ENCODE measurements at places on chromosomes 13 and 19.

DNA sequence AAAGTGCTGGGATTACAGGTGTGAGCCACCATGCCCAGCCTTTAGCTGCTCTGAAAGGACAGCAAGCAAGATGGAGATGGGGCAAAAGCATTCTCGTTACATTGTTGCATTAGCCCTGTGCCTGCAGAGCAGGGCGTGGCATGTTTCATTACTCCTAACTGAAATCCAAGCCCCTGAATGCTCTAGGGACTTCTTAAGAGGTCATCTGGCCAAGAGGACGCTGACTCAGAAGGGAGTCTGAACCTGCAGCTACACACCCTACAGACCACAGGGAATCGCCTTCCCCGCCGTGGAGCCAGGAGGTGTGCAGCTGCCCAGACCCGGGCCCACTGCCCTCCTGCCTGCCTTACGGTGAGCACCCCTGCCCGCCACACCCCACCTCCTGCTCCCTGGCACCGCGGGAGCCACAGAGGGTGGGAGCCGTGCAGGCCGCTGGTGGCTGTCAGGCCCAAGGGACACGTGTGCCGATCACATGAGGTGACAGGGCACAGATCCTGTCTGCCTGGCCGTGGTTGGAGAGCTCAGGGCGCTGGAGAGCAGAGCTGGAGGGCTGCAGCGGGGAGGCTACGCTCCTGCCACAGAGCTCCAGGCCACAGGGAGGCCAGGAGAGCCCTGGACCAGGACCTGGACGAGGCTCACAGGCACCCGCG lies 27.2 kb downstream of the ADPRHL1 start:
- no peak for DNase-seq

DNA sequence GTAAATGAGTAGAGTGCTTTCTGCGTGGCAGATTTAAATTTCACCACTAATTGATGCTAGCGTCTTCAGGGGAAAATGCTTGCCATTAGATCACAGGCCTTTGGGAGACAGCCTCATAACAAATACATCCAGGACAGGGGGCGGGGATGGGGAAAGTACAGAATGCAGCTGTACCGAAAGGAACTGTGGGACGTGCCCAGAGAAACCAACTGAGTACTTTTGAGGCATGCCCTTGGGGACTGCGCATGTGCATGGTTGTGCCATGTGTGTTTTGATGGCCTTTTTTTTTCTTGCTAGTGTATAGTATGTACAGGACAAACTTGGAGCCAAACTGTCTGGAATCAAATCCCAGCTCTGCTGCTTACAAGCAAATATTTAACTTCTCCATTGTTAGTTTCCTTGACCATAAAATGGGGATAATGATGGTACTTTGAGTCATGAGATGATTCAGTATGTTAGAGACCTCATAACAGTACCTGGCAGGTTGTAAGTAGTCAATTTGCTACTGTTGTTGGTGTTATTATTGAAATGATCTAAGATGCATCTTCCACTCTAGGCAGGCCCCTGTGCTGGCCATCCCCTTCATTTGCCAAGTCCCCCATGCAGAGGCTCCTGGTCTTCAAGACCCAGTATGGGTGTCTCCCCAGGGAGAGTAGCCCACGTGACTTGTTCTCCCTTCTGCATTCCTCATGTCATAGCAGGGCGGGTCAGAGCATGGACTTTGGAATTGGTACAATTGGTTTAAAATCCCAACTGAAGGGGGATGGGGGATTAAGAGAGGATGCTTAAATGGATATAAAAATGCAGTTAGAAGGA lies 68.3 kb upstream of the NPAS1 start:
- no peak for DNase-seq

DNA sequence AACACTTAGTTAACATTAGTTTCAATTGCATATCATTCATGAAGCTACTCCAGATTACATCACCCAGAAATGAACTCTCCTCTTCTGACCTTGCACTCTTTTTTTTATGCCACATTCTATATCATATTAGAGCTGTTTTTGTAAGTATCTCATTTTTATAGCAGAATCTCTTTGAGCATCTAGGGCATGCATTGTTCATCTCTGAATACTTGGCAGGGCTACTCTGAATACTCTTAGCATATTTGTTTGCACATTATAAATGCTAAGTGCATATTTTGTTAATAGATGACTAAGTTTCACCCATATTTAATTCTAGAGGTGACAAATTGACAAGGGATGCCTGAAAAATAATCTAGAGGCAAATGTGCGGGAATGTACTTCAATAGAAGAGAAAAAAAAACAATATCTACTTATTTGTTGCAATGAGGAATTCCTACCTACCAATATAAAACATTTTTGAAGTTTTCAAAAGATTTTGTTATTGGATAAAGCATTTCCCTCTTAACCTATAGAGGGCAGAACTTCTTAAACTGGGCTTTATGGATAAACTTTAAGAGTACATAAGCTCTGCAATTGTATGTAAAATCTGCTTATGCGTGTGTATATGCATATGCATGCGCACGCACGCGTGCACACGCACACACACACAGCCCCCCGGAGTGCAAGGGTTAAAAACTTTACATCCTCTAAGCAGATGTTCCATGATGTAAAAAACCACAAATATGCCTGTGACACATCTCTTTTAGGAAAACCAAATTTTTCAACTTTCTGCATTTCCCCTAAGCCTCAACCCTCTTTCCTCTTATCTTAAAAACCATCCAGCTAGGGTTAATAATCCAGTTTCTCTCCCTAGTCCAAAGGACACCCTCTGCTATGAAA lies 73.0 kb upstream of the OXGR1 start:
- no peak for DNase-seq

- DNase-seq, result no peak
Observed at GRCh38 chr13:111462221-111462764, 141.9 kb downstream of the TEX29 start.

DNA sequence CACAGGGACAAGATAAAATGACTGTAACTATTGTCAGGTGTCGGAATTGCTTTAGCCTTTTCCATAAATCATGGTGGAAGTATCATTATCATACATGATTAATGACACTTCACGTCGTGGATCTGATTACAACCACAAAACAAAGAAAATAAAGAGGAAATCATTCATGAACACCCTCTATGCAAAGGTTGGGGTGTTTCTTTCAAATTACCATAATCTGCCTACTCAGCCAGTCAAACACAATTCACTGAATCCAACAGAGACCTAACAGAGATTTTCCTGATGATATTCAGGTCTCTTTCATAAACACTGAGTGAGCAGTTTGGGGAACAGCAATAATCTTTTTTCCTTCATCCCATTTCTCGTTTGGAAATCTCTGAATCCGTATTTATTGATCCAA lies 625.6 kb downstream of the DCT start:
- DNase-seq, result no peak

GRCh38 chr19:40450664-40451063 lies 6.5 kb upstream of the SERTAD3 start:
- DNase-seq, result no peak

- DNase-seq, result no peak
Observed at GRCh38 chr19:19470579-19470978, 44.8 kb downstream of the TSSK6 start.

- no peak for DNase-seq
Observed at GRCh38 chr19:48469289-48469881, at the start of gene CYTH2. Gene CYTH2 (plus strand): TSS chr19:48469369. CDS start chr19:48469508, 139 bp downstream.

- DNase-seq, result no peak
Observed at GRCh38 chr13:93964146-93964512, 515.4 kb downstream of the DCT start.

- no peak for DNase-seq
Observed at GRCh38 chr13:66214467-66214866, 1015.7 kb downstream of the PCDH9 start.

DNA sequence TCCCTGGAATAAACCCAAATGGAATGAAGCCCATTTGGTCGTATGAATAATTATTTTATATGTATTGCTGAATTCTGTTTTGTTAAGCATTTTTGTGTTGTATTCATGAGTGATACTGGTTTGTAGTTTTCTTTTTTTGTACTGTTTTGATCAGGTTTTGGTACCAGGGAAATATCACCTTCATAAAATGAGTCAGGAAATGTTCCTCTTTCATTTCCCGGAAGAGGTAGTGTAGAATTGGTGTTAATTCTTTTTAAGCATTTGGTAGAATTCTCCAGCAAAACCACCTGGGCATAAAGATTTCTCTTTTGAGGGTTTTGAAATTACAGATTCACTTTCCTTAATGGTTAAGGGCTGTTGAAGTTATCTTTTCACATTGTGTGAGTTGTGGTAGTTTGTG lies 13.3 kb downstream of the SPATA13 start:
- no peak for DNase-seq

- no peak for DNase-seq
Observed at GRCh38 chr13:43057653-43058317, 34.4 kb downstream of the DNAJC15 start.

DNA sequence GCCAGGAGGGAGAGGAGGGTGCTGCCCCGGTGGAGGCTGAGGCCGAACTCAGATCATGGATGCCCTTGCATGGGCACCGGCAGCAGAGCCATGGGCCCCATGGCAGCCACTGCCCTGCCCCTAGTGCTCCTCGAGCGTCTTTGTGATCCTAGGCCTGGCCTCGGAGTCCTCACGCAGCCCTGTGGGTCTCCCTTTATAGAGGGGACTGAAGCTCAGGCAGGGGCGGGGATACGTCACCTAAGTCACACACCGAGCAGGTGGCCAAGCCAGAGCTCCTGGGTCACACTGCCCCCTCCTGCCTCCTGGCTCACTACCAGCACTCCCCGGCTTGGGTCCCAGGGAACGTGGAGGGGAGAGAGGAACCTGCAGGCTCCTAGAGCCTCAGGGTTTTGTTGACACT lies 28.7 kb downstream of the DHX34 start:
- no peak for DNase-seq

DNA sequence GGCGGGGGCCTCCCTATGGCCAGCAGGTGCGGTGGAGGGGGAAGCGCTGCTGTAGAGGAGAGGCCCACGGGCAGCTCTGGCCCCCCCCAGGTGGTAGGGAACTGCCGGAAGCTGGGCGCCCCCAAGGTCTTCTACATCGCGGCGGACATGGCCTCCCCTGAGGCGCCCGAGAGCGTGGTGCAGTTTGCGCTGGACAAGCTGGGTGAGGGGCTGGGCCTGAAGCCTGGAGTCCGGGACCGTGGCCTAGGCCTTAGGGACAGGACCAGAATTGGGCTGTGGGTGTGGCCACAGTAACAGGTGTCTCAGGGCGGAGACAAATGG lies 3.8 kb upstream of the RPL36 start:
- DNase-seq, result no peak

DNA sequence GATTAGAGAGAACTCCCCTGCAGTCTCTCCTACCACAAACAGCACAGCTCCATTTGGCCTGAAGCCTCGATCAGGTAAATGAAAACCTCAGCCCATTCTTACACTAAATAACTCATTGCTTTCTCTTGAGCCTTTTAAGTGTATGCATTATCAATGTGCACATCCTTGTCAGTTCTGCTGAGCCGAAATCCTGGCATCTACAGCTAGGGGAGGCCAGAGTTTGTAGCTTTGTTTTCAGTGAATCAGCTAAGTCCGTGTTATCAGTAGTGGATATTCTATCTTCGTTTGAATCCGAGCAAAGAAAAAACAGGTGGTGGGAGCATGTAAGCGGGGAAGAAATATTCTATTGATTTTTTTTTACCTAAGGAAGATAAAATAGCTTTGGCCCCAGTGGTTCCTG lies 84.4 kb downstream of the ESD start:
- no peak for DNase-seq

DNA sequence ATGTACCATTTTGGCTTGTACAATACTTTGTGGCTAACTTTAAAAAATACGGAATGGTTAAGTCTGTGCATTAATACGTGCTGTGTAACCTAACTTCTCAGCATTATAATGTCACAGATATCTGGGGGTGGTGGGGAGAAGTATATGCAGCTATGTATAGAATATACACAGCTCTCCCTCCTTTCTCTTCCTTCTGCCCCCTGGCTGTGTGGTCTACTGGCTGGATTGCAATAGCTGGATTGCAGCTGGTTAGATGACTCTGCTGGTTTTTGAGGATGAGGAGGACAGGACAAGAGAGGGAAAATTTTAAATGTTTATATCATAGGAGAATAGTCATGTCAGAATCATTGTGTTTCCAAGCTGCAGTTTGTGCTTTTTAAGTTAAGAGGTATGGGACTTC lies 9.7 kb downstream of the RNASEH2B start:
- no peak for DNase-seq

DNA sequence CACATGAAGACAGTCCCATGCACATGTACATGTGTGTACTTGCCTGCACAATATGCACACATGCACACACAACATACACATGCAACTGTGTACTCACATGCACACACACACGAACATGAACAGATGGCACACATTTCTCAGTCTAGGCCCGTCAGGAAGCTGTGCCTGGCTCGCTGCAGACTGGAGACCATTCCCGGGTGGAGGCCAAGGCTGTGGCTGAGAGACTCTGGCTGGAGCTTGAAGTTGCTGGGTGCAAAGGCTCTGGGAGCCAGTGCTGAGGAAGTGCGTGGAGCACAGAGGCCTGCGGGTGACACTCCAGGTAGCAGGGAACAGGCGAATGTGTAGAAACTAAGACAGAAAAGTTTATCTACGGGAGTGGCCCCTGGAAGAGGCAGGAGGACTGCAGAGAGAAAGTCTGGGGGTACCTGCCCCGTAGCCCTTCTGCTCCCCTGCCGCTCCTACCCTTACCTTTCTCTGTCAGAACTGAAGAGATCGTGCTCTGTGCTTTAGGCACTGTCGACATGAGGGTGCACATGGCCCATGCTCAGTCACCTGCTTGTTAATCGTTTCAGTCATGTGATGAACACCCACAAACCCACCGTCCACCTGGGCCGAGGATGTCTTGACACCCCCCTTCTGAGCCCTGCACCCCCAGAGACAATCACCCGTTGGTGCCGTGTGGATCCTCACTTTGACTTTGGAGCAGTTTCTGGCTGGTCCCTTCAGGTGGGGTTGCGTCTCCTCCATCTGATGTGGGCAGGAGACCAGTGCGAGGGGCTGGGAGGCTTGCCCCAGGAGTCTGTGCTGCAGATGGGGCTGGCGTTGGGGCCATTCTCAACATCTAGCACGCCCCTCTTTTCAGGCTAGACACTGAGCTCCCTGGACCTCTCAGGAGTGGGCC lies 69.4 kb downstream of the TEX29 start:
- DNase-seq, result no peak

DNA sequence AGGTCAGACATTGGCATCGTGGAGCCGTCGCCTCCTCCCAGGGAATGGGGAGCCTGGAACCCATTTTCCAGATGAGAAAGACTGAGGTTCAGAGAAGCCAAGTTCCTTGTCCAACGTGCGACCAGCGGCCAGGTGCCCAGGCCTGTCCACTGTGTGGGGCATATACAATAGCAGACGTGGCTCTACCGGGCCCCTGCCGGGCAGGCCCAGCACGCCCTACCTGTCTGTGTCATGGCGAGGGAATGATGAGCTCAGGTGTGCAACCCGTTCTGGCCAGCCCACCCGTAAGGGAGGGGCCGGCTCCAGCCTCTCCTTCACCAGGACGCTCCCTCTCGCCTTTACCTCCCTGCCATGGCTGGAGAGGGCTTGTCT lies 837 bp downstream of the GNA15 start:
- no peak for DNase-seq

- DNase-seq, result no peak
Observed at GRCh38 chr13:107788464-107789165, 426.7 kb downstream of the LIG4 start.

- no peak for DNase-seq
Observed at GRCh38 chr13:43830497-43830881, 43.7 kb upstream of the ENOX1 start.
